ENCODE measurements at places on chromosomes 1 and 21.

- DNase-seq: no peak
Measured at GRCh38 chr21:18959817-18960216, 556.2 kb upstream of the TMPRSS15 start.

DNA sequence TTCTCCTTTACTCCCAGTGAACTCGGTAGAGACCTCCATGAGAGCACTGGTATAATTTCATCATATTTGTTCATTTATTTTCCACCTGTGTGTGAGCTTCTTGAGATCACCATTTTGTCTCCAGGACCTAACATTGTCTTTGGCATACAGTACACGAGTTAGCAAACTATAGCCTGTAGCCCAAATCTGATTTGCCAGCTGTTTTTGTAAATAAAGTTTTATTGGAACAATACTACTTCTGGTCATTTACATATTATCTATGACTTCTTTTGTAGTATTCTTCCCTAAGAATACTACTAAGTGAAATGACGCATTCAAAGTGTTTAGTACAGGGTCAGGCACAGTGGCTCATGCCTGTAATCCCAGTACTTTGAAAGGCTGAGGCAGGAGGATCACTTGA lies 449.5 kb downstream of the PLPP3 start:
- no peak for DNase-seq

GRCh38 chr1:214445831-214446614 lies 105.4 kb downstream of the PTPN14 start:
- no peak for DNase-seq

DNA sequence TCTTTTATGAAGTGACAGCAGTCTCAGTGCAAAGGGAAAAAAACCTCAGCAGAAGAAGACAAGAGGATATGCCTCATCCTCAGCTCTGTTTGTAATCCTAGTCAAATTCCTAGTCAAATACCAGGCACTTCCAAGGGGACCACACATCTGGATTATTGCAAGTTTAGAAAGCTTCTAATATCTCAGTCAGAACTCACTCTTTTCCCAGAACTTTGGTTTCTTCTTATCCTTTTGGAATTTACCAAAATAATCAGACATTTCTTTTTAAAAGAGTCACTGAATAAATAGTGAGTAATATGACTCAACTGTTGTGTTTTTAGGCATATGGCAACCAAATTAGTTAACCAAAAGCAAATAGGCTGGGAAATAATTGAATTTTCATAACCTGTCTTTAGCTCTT lies 47.8 kb downstream of the PRRX1 start:
- no peak for DNase-seq

DNA sequence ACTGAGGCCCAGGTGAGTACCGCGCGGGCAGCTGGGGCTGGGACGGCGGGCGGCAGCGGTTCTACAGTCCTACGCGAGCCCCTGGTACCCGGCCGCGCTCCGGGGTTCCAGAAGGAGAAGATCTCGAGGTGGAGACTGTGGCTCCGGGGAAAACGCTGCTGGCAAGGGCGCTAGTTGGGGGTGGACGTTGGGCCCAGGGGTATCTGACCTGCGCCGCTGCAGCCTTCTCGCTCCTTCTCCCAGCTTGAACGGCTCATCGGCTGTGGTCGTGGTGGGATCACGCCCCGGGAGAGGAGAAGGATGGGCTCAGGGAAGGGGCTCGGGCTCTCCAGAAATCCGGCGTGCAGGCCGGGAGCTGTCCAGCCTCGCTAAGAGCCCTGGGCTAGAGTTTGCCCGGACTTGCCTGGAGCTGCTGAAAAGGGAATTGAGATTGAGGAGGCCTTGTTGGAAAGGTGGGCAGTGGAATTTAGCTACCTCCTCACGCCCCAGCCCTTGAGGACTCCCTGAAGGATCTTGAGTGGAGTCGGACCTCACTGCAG lies 1.1 kb upstream of the POU3F1 start:
- no peak for DNase-seq

DNA sequence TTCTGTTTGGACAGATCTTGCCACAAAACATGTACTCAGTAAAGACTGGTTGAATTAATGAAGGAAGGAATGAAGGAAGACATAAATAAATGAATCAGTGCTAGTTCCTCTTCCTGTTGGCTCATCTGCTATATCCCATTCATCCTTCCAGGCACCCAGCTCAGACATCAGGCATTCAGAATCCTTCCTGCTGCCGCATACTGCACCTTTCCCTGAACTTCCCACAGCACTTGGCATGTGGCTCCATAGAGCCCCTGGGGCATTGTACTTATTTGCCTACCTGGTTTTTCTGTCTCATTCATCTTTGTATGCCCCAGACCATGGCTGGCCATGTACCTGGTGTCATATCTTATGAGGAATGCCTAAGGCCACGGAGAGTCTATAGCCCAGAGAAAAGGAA lies 34.4 kb upstream of the ZNF648 start:
- no peak for DNase-seq

DNA sequence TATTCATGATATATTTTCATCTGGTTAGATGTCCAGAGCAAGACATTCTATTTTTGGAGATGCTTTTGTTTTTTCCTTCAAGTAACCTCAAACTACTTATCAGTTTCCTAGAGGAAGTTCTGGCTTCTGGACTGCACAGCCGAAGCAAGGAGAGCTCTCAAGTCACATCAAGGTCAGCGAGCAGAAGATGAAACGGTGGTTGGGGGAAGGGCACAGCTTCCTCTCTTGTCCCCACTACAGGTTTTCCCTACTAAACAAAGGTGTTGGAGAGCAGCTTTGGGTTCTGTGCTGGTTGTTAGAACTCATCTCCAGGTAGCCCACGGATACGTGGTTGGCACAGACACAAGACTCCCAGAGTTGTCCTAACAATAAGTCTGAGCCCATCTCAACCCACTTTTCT lies 5.1 kb upstream of the PLEKHO1 start:
- DNase-seq: no peak

DNA sequence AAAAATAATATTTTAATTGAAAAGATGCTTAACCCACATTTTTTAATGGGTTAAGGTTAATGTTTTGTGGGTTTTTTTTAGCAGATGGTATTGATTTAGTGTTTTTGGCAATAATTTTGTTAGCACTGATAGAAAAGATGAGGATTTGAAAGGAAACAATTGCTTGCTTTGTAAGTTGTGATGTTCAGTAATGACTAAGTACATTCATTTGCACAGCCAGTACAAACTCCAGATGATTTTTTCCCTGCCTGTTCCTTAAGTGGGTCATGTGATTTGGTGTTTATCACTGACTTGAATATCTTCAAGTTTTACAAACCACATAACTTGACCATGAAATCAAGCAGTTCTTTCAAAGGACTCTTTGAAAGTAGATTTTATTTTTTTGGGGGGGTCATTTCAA lies 15.0 kb downstream of the DISP1 start:
- no peak for DNase-seq

DNA sequence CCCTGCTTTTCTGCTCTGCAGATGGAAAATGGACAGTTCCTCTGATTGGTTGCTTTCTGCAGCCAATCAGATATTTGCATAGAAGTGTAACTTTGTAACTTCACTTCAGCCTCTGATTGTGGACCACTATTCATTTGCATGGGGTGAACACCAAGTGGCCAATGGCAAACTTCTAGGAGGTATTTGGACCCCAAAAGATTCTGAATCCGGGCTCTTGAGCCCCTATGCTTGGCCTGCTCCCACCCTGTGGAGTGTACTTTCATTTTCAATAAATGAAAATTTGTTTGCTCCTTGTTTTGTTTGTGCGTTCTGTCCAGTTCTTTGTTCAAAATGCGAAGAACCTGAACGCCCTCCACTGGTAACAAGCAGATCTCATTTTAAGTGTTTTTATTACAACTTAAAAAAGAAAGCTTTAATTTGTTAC lies 6.4 kb upstream of the GSTM4 start:
- DNase-seq: peak; percentile 24

GRCh38 chr1:112501810-112502641 lies 6.7 kb upstream of the WNT2B start:
- peak; percentile 17 for DNase-seq

DNA sequence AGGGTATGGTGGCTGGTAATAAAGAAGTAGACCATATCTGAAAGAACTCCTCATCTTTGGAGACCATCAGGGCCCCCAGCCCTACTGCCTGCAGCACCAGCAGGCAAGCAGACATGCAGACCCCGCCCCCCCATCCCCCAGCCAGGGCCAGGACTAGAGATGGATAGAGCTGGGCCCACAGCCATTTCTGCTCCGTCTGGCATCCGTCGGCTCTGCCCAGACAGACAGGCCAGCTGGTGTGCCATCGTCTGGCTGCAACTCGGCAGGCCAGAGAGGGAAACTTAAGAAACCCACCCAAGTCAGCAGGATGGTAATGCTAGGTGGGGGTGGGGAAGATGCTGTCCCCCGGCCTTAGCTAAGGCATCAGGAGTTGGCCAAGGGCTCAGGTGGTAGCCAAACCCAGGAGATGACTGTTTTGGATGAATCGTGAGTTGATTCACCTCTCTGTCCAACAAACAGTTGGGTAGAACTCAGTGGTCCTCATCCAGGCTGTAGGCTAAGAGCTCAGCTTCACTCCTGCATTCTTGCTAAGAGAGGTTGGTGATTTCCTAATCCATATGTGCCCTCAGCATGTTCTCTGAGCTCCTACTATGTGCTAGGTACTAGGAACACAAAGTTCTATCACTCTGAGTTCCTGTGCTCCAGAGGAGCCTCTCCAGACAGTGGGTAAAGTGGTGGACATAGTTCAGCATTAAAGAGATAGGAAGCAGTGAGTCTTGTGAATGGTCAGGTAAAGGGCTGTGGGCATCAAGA lies 23.2 kb upstream of the TMEM222 start:
- no peak for DNase-seq

DNA sequence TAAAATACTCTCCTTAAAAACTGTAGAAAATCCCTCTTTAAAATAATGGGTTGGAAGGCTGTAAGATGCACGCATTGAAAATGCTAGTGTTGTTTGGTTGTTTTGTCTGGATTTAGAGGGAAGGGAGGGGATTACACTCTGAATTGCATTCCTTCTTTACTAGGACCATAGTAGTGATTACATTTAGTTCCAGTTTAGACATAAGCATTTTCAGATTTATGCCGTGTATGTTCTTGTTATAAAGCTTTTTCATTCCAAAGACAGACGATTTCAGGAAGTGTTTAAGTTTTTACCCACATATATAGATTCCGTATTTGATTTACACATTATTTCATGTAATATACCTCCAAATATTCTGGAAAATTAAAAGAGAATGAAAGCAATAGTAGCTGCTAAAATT lies 538.4 kb downstream of the PTPRC start:
- DNase-seq: no peak

DNA sequence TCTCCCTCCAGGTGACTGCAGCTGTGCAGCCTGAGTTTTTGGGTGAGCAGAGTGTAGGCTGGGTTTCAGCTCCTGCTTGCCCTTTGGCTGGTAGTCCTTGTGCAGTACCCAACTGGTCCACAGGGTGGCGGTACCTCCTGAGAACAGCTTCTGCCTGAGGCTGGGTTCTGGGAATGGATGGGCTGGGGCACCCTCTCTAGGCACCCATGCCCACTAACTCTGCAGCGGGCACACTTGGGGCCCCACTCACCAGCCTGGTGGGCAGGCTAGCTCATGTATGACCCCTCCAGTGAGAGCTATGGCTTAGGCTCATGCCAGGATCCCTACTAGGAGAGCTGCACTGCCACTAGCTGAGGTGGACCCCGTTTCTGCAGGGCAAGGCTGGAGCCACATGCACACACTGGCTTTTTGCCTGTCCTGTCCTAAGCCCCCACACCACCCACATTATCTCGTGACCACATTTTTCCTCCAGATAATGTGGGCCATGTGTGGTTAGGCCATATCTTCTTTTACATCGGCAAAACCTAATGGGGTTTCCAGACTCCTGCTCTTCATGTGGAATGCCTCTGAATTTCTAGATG lies 15.5 kb upstream of the GSTM4 start:
- peak; percentile 87 for DNase-seq

DNA sequence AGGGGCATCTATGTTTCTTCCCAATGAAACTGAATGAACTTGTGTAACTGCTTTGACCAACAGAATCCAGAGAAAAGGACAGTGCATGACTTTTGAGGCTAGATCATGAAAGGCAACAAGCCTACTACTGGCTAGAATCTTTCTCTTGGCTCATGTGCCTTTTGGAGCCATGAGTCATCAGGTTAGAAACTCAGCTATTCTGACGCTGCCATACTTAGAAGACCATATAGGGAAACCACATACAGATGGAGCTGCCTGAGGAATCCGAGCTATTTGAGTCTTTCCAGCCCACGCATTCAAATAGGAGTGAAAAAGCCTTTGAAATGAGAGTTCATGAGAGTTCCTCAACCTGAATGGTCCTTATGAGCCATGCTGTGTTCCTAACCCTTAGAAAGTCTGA lies 738.5 kb upstream of the CHRM3 start:
- no peak for DNase-seq

- DNase-seq: no peak
Measured at GRCh38 chr1:1275836-1276235, 2.2 kb upstream of the UBE2J2 start.

GRCh38 chr1:231828182-231828920 lies 201.8 kb downstream of the DISC1 start:
- DNase-seq: no peak

DNA sequence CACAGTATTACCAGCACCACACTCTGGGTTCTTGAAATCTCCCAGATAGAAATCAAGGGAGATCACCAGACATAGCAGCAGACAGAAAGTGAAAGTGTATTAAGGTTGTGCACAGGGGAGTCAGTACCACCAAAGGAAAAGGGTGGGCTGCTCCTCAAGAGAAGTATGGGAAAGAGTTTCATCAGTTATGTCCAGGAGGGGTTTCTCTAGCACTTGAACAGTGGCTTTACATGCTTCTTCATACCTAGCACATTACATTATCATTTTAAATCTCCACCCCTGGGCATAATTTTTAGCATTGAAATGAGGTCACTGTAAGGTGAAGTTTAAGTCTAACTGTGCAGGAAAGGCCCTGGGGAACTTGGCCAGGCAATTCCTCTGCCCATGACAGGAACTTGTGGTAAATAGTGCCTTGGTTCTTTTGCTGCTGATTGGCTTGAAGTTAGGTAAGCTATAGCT lies 601.0 kb downstream of the NUF2 start:
- no peak for DNase-seq

GRCh38 chr1:13762642-13763041 lies 62.7 kb downstream of the PRDM2 start:
- no peak for DNase-seq

DNA sequence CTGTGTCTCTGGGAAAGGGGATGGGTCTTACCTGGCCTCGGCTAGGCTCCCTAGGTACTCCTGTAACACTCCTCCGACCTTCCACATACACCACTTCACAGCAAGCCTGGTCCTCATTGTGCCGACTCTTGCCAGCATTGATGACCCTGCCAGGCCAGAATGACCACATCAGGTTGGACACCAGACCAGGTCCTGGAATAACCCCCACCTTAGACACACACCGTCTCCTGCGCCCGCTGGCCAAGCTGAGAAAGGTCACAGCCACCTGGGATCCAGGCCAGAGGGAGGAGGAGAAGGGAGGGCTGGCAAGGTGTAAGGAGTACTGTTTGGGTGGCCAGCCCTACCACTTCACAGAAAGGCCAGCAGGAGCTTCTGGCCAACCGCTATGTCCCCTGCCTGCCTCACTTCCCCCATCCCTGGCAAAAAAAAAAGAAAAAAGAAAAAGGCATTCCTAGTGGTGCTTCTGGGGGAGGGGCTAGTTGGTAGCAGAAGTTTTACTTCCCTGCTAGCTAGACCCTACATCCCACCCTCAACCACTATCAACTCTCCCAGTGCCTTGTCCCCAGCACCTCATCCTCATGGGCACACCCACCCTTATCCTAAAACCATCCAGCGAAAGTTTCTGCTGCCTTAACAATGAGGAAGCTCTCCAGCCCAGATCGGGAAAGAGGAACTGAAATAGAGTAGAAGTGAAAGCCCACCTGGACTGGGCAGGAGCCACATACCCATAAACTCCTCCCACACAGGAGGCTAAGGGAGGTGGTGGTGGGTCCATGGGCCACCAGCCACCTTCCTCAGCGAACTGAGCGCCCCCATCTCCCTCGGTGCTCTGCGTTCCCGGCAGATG lies 1.4 kb downstream of the PPM1J start:
- DNase-seq: no peak

- no peak for DNase-seq
Measured at GRCh38 chr1:217539510-217539909, 91.4 kb downstream of the GPATCH2 start.

Data from CD4-positive, alpha-beta T cell (primary cell).